ENCODE measurements at places on chromosomes 13 and 19. TPM values are rescaled to one million over a fixed set of nuclear protein-coding genes. Genes with fewer than 3 reads are reported as not detected.

CD70 gene
- total RNA-seq = 6.8 TPM

NLRP5 gene
- not detected for total RNA-seq

KCNK6 gene
- 13.5 TPM for total RNA-seq

LSM7 gene
- 131 TPM for total RNA-seq

FUT3 gene
- total RNA-seq = not detected

ZNF729 gene
- total RNA-seq = not detected

CYP2A7 gene
- not detected for total RNA-seq

KLK12 gene
- not detected for total RNA-seq

CRX gene
- not detected for total RNA-seq

INTS6 gene
- total RNA-seq = 46.4 TPM

PLEKHJ1 gene
- 57.5 TPM for total RNA-seq

C19orf38 gene
- total RNA-seq = 3.2 TPM

ZNF534 gene
- not detected for total RNA-seq

TMPRSS9 gene
- not detected for total RNA-seq

BORA gene
- total RNA-seq = 23.3 TPM

C19orf81 gene
- total RNA-seq = not detected

MYBPC2 gene
- 0.12 TPM for total RNA-seq

MBD3L5 gene
- total RNA-seq = not detected

ZNF730 gene
- total RNA-seq = 0.14 TPM

MOB3A gene
- total RNA-seq = 236 TPM

ZNF829 gene
- 6.4 TPM for total RNA-seq

IGFL3 gene
- not detected for total RNA-seq
